Progenitor cell of endocrine pancreas (in vitro differentiated cells): ENCODE measurements at places on chromosomes 6 and 20.

DNA sequence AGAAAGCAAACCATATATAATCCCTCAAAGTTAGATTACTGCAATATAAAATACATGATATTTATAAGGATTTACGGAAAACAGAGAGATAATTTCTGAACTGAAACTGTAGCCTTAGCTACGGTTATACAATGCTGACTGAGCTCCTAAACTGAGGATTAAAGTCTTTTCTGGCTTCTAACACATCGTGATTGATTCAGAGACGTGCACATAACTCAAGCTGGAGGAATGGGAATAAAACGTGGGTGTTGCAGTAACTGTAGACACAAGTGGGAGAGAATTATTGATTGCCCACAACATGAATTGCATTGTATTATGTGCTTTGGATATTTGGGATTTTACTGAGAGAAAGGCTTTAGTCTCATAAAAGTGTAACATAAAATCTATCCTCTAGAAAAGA, 418.0 kb upstream of the OPRM1 start:
- DNase-seq, result no peak

DNA sequence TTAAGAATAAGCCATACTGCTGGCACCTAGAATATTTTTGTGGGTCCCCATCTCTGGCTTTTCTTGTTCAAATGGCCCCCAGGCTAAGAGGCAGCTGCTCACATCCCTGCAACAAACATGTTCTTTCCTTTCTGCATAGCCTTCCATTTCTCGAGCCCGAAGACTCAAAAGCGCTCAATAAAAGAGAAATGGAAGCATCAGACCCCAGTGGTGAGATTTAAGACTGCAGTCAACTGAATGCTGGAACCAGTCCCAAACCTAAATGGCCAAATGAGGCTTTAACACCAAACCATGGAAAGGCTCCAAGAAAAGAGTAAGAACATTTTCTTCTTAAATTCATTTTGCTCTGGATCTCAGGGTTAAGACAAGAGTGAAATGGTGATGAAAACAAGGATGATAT, 122.1 kb upstream of the TRAF3IP2 start:
- no peak for DNase-seq

DNA sequence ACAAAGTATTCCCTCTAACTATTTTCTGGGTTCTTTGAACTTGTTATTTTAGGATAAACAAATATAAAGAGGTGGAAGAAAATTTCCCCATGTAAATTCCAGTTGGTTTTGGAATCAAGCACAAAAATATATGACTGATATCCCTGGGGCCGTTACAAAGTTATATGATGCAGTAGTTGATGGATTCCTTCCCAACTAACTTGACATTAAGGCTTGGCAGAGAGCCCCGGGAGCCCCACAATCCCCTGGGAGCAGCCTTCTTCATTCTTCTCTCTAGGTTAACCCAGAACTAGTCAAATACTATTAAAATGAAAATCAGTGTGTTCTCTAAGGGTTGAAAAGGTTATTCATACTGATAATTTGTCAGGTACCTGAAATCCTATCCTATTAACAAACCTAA, 508.9 kb upstream of the SOX4 start:
- DNase-seq, result no peak

DNA sequence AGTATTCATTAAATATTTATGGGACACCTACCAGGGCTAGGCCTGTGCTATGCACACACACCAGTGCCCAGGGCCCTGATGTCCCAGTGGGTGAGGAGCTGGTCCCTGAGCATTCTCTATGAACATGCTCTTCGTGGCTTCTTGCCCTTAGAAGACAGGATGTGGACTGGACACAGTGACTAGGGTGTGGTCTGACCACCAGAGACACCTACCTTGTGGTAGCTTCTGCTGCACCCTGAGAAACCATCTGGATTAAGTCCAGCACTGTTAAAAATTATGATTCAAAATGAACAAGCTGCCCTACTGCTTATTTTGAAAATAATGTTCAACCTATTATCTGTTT, 112.9 kb upstream of the RPS6KA2 start:
- DNase-seq, result no peak

GRCh38 chr6:1227600-1227934, 84.3 kb upstream of the FOXQ1 start:
- DNase-seq, result no peak

DNA sequence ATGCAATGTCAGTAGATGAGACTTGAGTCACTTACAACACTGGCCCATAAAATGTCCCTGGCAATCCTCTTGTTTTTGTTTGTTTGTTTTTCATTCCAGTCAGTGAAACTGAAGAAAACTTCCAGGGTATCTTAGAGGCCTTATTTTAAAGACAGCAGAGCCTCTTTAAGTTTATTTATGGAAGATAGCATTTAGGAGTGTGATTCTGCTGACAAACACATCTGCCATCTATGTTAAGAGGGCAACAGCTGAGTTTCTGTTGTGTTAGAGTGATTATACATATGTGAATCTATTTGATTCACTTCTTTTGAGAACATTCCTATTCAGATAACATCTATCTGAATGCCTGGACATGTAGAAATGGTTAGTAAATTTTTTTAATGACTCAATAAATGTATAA, 812.6 kb downstream of the TENT5A start:
- no peak for DNase-seq

DNA sequence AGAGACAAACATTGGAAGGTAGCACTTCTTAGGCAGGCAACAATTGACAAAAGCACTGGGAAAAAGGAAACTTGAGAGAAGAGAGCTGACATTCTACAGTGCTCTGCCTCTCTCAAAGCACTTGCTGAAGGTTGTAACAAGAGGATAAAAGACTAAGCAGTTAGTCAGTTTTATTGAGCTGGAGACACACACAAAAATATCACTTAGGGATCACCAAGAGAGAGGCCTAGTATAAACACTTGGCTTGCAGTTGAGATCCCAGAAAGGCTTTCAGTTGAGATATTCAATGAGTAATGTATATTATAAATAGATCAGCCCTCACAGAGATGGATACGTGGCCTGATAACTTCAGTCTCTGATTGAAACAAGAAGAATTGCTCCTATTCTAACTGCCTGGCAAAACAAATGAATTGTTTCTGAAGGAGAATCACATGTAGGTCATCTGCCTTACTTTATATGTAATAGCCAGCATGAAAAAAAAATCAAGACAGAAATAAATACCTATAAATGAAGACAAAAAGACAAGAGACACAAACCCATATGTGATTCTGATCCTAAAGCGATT, 747.2 kb upstream of the MAN1A1 start:
- no peak for DNase-seq

DNA sequence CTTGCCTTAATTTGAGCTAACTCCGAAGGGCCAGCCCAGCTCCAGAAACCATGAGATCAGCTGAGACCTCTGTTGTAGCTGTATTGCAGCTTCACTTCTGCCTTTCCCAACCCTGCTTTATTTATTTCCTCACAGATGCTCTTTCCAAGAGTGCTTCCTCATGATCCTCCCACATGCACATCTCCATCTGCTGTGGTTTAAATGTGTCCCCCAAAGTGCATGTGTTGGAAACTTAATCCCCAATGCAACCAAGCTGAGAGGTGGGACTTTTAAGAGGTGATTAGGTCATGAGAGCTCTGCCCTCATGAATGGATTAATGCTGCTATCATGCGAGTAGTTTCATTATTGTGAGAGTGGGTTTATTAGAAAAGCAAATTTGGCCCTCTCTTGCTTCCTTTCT, 164.4 kb upstream of the TAB2 start:
- DNase-seq, result no peak

DNA sequence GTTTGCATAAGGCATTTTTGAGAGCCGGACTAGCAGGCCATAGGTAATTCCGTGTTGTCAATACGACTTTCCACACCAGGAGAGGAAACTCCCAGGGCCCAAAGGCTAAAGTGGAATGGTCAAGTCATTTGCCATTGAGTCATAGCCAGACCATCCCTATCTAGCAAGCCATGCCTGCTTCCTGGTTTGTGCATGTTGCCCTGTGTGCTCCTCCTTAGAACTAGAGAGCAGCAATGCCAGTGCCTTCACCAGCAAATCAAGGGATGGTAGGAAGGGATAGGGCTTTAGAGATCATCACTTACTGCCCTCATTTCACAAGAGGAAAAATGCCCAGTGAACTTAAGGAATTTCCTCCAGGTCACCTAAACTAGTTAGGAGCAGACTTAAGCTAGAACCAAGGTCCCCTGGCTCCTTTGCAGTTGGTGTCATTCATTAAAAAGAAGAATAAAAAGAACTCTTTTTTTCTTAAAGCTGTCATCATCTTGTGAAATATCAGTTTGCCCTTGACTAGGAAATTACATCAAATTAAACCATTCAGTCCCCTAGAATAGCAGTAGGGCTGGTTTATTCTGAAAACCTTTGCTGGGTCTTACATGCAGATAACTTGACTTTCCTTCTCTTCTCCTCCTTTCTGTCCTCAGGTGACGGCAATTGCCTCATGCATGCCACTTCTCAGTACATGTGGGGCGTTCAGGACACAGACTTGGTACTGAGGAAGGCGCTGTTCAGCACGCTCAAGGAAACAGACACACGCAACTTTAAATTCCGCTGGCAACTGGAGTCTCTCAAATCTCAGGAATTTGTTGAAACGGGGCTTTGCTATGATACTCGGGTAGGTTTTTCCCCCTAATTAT, 7.4 kb downstream of the TNFAIP3 start:
- no peak for DNase-seq

DNA sequence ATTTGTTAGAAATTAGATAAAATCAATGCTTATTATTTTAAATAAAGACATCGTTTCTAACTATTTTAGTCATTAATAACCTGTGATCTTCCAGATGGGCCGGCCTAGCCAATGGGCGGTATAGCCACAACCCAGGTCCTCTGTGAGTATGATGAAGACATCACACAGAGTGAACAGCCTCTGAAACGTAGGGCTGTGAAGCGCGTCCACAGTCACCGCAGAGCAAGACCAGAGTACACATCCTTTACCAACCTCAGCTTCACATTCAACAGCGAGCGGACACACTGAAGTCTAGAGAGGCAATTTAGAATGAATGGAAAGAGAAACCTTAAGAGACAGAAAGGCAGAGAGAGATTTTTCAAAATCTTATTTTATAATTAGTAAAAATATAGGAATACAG, 125.0 kb upstream of the RPS6KA2 start:
- DNase-seq, result no peak

DNA sequence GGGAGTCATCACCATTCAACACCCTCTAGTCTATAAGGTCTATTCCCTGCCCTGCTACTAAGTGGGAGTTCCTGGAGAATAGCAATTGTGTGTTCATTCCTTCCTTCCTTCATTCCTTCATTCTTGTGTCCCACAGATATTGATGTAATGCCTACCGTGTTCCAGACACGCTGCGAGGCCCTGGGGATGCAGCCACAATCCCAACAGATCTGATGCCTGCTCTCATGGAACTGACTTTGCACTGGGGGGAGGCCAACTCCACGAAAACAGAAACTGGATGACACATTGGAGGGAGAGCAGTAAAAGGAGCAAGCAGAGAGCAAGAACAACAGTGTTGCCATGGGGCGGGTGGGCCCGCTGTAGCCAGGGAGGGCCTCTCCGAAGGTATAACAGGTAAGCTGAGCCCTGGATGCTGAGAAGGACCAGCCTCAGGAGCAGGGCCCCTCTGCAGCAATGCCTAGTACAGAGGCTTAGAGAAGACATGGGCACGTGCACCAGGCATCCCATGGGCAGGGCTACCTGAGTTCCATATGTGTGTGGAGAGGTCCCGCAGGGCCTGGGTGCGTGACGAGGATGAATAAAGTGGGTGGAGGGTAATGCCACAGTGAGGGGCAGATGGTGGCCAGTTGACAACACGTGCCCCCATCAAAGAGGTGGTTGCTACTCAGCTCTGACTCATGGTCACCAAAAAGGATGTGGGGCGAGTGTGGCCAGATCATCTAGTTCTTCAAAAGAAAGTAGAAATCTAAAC, 173.9 kb downstream of the NFATC2 start:
- no peak for DNase-seq

GRCh38 chr6:25122001-25122400, 157.2 kb upstream of the CARMIL1 start:
- no peak for DNase-seq

- DNase-seq, result no peak
Measured at GRCh38 chr6:102907181-102907580, 1513.7 kb downstream of the GRIK2 start.
